ENCODE measurements at places on chromosomes 13 and 19. TPM values are rescaled to one million over a fixed set of nuclear protein-coding genes. Genes with fewer than 3 reads are reported as not detected.
A peak's percentile ranks its signal among the peaks of the same experiment; 100 is the strongest.

DNA sequence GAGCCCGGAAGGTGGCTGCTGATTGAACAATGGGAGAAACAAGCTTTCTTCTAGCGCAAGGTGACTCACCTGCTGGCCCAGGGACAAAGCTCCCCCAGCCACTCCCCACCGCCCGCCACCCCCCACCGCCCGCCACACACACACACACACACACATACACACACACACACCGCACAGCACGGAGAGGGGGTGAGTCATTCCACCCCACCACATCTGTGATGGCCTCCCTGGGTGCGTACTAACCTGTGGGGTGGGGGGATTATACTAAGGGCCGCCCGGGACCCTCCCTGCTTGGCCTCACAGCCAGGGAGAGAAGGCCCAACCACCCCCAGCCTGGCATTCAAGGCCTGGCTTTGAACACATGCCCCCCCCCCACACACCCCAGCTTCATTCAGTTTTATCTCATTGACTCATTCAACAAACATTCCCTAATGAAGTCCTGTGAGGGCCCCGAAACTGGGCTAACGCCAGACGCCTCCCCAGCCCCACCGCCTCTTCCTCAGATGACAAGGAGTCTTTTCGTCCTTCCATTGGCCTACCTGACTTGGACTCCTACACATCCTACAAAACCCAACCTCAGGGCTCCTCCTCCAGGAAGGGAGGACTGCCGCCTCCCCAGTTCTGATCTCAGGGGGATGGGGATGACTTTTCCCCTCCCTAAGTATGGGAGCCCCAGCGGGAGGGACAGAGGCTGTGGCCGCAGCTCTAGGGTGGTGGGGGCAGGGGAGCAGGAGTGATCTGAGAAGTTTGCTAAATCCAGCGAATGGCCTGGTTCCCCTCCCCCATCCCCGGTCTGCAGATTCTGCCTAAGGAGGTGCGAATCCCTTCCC is 5.8 kb upstream of the ONECUT3 start:
- DNase-seq = peak; percentile 93

GRCh38 chr13:93680329-93680728 is 453.7 kb downstream of the GPC6 start:
- DNase-seq = no peak

DNA sequence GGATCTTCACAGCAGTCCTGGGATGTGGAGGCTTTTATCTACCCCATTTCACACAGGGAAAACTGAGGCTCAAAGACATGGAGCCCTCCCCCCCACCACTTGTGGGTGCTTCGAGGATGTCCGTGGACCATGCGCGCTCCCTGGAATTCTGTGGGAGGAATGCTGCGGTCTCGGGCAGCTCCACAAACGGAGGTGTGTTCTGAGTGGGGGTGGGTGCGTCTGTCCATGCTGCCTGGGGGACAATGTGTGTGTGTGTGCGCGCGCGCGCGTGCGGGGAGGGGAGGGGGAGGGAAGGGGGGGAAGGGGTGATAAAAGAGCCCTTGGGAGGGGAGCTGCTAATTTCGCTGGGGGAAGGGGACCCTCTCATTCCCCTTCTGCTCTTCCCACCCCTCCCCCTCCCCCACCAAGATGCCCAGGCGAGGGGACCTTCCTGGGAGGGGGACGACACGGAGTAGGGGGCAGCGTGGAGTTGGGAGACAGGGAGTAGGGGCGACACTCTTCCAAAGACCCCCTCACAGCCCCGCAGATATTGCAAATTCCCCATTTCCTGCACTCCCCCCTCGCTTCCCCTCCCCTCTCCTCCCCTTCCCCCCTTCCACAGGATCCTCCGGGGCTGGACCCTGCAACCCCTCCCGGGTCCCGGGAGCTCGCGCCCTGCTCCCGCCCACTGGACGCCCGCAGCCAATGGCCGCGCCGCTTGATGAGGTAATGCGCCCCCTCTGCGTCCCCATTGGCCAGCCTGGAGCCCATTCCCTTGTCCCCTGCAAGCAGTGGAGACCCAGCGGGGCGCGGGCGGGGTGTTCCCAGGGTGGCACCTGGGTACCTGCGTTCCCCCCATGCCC is 18.9 kb upstream of the ZNRF4 start:
- DNase-seq = peak; percentile 56

GSX1 gene
- total RNA-seq = not detected

DNA sequence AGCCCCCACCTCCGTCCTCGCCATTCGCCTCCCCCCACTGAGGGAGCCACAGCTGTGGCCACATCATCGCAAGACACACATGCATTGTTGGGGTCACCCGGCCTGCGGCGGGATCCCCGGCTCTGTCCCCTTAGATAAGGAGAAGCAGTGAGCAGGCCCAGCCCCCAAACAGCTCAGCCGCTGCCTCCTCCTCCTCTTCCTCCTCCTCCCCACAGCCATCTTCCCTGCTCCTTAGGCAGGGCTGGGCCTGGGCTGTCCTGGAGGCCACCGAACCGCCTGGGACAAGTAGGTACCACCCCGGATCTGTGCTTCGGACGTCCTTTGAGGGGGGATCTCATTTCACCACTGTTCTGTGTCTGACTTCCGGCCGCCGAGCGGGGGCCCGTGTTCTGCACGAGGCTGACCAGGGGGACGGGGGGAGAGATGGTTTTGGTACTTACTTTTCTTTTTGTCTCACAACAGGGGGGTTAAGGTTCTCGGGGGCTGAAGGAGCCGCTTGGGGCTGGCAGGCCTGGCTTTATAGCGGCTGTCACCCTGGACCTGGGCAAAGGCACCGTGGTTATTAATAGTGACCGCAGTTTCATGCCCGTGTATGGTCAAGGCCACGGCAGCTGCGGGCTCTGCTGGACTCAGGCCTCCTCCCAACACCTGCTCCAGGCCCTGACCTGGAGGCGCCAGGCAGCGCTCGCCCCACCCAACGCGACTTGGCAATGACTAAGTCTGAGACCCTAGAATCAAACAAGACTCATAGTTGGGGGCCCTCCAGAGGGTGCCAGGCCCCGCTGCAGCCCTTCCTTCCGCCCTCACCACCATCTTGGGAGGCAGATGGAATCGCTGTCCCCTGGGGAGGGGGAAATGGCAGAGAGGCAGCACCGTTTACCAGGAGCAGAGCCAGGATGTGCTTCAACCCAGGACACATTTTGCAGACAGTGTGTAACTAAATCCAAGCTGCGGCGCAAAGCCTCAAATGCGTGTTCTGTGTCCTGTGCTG is 18.3 kb downstream of the NMRK2 start:
- no peak for DNase-seq

- no peak for DNase-seq
Measured at GRCh38 chr13:38430796-38431195, 81.1 kb downstream of the UFM1 start.

GRCh38 chr13:84487752-84488151 is 605.5 kb upstream of the SLITRK1 start:
- DNase-seq = no peak

DNA sequence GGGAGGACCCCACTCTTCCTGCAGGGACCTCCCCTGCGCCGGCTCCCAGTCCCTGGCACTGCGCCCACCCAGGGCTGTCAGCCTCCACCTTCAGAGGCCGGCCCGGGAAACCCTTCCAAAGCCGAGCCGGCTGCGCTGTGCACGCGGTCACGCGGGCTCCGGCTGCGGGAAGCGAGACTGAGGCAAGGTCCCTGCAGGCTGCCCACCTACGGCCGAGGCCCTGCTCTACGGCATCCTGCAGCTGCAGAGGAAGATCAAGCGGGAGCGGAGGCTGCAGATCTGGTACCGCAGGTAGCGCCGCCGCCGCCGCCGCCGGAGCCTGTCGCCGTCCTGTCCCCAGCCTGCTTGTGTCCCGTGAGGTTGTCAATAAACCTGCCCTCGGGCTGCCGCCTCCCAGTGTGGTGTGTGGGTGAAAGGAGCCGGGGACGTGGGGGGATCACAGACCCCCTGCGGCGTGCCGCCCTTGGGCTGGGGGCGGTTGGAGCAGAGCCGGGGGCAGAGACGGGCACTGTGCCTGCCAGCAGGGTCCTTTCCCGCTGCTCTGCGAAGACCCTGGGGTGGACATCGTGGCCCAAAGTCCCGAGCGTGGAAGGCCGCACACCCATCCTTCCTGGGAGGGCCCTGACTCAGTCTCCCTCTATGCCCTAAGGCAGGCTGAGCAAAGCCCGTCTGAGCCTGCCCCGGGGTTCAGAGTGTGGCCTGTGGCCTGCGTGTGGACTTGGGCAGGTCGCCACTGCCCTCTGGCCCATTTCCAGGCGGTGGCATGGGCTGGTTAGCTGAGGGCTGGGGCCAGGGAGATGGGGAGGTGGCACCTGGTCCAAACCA is 5.9 kb downstream of the GAMT start:
- no peak for DNase-seq

GRCh38 chr13:68176475-68176874 is 946.3 kb upstream of the PCDH9 start:
- DNase-seq = no peak

GRCh38 chr13:39038569-39039030 is 344 bp downstream of the NHLRC3 start:
- DNase-seq = peak; percentile 35

All from RPMI7951 (cell line).